ENCODE measurements at places on chromosomes 7 and 10.

DNA sequence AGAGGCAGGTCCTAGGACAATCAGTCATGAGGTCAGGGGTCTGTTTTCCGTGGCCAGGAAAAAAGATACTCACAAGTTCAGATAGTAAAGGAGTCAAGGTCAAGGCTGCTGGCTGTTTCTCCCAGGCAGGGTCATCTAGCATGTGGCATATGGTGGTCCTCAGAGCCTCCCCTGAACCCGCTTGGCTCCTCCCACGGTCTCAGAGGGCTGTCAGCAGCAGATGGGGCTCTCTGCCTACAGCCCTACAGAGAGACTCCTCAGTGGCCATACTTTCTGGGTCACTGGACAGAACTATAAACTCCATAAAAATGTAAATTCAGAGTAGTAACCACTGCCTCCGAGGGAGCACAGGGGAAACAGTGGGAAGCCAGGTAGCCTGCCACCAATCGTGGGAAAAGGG is 11.3 kb upstream of the DRGX start:
- no peak for DNase-seq

- DNase-seq, result no peak
Observed at GRCh38 chr7:32335107-32335506, 155.1 kb downstream of the LSM5 start.

GRCh38 chr10:63466144-63466935 is 563 bp upstream of the JMJD1C start:
- peak; percentile 4 for DNase-seq

GRCh38 chr7:37069336-37069735 is 345.0 kb upstream of the AOAH start:
- DNase-seq, result no peak

- no peak for DNase-seq
Observed at GRCh38 chr10:132746801-132747625, 38.9 kb downstream of the NKX6-2 start.

GRCh38 chr10:87987206-87987605 is 123.8 kb downstream of the PTEN start:
- DNase-seq, result no peak

GRCh38 chr10:79129361-79129997 is 60.7 kb downstream of the ZMIZ1 start:
- DNase-seq, result no peak

DNA sequence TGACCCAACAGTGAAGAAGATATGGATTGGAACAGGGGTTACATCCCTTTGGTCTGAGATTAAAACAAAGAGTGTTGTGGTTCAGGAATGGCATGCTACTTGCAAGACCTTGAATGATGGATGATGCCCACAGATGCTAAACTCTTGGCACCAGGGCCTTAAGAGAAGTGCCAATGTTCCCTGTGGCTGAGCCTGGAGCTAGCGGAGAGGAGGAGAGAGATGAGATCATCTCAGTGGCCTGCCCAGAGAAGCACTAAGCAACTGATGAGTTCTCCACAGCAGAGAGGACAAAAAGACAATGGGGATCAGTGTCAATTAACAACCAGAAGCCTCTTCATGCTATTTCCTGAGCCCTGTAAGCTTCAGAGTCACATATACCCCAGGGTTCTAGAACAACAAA is 97.8 kb downstream of the ELAPOR2 start:
- DNase-seq, result no peak

DNA sequence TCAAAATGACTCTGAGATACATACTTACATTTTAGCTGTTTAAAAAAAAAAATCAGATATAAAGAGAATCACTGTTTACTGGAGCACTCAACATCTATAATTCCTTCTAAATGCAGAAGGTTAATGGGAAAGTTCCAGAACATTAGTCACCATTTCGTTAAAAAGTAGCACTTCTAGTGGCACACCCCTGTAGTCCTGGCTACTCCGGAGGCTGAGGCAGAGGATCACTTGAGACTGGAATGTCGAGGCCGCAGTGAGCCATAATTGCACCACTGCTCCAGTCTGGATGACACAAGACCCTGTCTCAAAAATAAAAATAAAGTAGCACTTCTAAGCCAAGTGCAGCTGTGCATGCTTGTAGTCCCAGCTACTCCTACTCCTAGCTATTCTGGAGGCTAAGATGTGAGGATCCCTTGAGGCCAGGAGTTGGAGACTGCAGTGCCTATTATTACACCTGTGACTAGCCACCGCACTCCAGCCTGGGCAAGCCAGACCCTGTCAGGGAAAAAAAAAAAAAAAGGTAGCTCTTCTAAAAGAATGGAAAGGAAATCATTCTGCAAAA is 2.2 kb downstream of the FGFBP3 start:
- no peak for DNase-seq

- no peak for DNase-seq
Observed at GRCh38 chr10:113148071-113148825, 198.2 kb downstream of the TCF7L2 start.

- DNase-seq, result no peak
Observed at GRCh38 chr7:134996097-134996550, 9.8 kb downstream of the AGBL3 start.

GRCh38 chr10:94251568-94251967 is 111.2 kb downstream of the NOC3L start:
- DNase-seq, result no peak

- no peak for DNase-seq
Observed at GRCh38 chr10:119139464-119140067, 25.9 kb downstream of the SFXN4 start.

DNA sequence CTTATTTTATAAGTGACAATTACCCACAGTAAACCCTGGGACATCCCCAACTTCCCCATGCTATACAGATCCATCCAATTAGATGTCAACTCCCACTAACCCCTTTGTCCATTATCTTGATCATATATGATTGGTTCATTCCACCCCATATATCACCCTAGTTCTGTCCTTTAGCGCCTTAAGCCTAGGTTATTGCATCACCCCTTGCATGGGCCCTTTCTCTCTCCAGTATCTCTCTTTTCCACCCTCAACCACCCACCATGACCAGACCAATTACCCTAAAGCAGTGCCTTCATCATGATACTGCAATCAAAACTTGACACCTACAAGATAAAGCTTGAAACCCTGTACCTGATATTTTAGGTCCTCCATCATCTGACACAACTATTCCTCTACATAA is 37.9 kb upstream of the GATAD1 start:
- DNase-seq, result no peak

DNA sequence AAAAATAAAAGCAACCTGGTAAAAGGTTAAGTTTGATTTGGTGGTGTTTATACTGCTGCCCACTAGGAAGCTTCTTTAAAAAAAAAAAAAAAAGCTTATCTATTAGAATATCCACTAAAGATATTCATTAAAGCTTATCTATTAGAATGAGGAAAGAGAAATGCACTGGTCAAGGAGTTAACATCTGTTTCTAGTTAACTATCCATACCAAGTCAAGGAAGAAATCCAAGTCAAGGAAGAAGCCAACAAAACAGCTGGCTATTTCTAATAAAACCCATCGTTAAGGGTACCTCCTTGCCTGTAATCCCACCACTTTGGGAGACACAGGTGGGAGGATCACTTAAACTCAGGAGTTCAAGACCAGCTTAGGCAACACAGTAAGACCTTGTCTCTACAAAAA is 82.6 kb downstream of the JMJD1C start:
- DNase-seq, result no peak

DNA sequence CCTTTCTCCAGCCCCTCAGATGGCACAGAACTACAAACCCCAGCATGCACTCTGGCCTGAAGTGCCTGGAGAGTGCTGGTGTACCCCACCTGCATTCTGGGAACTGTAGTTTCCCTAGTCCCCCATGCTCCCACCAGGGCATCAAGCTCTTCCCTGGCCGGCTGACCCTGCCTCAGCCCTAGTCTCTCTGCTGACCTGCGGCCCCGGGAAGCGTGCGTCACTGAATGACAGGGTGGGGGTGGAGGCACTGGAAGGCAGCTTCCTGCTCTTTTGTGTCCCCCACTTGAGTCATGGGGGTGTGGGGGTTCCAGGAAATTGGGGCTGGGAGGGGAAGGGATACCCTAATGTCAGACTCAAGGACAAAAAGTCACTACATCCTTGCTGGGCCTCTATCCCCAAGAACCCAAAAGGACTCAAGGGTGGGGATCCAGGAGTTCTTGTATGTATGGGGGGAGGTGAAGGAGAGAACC is 2.1 kb downstream of the NOS3 start:
- DNase-seq, result no peak

DNA sequence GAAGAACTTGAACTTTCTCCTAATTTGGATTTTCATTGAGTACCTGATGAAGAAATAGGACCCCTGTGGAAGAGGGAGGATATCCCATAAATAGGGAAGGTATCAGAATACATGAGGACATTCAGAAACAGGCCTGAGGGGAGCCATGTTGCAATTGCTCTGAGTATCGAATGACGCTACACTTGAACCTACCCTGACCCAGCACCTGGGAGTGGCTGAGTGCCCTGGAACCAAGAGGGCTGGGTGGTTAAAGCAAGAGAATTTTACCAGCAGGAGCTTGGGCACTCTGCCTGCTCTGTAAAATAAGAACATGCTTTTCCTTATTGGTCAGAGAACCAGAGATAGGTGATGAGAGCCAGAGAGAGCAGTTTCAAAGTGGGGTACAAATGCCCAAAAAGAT is 7.2 kb downstream of the NEUROD6 start:
- DNase-seq, result no peak

DNA sequence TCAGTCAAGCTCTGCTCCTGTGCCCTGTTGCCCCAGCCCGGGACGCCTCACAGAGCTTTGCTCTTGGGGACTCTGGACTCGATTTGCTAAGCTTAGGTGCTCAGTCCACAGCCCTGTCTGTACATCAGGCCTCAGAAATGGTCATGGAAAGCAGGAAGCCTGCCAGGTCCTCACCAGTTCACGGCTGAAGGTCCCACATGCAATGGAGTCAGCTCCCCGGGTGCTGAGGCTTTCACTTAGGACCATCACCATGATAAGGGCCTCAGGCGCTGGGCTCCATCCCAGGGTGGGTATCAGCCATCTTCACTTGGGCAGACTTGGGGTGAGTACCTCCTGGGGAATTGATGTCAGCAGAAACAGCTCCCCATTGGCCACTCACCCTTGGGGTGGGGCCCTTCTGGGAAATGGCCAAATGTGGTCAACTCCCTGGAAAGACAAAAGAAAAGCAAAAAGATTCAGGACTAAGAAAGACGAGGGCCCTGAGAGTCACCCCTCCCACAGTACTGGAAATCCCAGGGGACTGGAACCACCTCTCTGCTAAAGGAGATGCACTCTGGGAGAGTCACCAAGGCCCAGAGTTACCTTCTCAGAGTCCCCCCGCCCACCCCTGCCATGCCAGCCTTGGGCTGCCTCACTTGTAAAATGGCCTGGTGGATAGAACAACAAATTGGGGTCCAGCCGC is 37.6 kb downstream of the FAM53B start:
- DNase-seq, result no peak

DNA sequence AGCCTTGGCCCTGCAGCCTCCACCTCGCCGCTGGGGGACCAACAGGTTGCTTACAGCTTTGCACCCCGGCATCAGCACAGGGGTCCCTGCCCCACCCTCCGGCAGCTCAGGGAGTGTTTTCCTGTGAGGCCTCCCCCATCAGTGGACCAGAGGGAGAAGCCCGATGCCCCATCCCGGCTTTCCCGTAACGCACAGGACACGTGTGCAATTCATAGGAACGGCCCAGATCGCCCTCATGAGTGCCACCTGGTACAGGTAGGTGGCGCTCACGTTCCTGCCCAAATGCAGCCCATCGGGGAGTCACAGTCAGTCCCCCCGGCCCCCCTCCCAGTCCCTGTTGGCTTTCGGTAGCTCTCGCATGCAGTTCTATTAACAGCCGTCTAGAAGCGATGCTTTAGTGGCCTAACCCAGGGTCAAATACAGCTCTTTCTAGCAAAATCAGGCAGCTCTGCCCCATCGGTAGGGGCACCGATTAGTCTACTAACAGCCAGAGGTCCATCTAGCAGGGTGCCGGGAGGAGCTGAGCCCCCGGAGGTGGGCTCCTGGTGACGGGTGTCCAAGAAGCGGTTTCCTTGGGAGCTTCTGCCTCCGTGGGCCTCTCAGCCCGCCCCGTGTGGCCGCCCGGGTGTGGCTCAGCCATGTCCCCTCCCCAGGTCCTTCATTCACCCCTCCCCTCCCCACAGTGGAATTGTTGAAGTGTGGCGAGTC is 48.4 kb upstream of the GTF2IRD1 start:
- DNase-seq, result no peak

GRCh38 chr7:124692425-124692824 is 73.2 kb downstream of the GPR37 start:
- DNase-seq, result no peak

All from activated CD4-positive, alpha-beta T cell treated with anti-CD3 and anti-CD28 coated beads, Interleukin-2, amount 50 U/mL, for 24 hours (primary cell).